AG08395 (cell line): ENCODE measurements at places on chromosomes 4 and X.

- DNase-seq, result peak; percentile 31
These were observed 14.6 kb downstream of the RAB9B start for GRCh38 chrX:103817502-103817901.

- no peak for DNase-seq
These were observed 316.8 kb downstream of the NAF1 start for GRCh38 chr4:162849937-162850336.

DNA sequence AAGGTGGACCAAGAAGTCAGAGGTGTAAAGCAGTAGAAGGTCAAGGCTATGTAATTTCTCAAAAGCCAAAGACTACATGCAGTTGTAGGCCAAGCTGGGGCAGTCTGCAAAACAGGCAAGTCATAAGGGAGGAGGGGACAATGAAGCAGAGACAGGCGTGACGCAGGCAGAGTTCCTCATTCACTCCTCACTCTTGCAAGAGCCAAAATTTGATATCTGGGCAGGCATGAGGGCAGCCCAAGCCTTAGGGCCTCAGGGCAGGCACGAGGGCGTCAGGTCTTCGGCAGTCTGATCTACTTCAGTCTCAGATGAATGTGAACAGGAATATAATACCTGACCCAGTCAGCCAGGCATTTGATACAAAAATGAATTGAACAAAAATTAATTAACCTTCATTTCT lies 86.4 kb upstream of the AGA start:
- no peak for DNase-seq

DNA sequence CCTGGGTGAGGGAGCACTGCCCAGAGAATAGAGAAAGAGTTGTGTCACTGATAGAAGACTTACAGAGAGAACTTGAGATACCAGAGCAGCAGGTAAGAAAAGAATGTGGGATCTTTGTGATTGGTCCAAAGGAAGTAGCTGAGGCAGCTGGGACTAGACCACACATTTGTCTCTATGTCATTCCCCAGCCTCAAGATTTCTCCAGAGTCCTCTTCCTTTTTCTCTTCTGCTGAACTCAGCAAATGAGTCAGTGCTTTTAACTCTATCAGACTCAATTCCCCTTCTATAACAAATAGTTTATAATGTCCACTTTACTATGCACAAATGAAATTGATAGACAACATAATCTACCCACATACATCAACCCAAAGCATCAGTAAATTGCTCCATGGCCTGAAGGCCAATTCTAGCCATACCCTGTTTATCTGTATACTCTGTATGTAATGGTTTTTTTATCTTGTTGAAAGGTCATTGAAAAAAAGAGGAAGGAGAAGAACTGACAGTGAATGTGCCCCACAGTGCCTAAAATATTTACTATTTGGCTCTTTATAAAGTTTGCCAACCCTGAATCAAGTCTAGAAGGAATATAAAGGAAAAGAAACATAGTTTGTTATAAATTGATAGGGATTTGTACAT lies 38.2 kb downstream of the ETDC start:
- no peak for DNase-seq

DNA sequence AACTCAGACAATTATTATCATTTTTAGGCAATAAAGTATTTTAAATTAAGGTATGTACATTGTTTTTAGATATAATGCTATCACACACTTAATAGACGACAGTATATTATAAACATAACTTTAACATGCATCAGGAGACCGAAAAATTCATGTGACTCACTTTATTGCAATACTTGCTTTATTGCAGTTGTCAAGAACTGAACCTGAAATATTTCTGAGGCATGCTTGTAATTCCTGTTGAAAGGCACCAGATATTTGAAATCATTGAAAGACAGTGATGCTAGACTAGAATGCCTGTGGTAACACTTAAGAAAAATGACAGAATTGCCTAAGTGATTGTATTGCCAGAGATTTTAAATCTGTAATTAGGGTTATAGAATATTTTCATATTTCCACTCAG lies 175.6 kb upstream of the MAGEB2 start:
- peak; percentile 4 for DNase-seq

DNA sequence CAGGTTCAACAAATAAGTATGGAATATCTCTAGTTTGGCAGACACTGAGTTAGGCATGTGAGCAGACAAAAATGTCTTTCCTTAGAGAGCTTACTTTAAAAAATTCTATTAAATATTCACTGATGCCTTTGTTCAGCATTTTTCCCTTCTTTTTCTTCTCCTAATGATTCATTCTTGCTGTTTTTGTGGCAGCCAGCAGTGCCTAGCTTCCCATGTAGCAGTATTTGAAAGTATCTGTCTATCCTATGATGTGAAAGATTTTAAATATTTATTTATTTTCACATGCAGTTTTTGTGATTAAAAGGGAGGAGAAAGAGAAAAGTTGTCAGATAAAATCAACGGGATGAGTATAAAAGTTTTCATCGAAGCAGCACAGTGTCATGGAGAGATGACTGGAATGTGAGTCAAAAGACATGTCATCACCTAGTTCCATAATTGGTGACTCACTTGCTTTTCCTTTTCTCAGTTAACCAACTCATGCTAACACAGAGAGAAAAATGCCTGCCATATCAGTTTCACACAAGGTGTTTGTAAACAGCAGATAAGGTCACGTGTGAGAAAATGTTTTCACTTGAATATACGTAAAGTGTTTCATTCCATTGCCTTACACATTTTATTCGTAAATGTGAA lies 69.8 kb downstream of the BMPR1B start:
- peak; percentile 67 for DNase-seq

- peak; percentile 74 for DNase-seq
These were observed 73.1 kb downstream of the MTHFD2L start for GRCh38 chr4:74230902-74231499.

DNA sequence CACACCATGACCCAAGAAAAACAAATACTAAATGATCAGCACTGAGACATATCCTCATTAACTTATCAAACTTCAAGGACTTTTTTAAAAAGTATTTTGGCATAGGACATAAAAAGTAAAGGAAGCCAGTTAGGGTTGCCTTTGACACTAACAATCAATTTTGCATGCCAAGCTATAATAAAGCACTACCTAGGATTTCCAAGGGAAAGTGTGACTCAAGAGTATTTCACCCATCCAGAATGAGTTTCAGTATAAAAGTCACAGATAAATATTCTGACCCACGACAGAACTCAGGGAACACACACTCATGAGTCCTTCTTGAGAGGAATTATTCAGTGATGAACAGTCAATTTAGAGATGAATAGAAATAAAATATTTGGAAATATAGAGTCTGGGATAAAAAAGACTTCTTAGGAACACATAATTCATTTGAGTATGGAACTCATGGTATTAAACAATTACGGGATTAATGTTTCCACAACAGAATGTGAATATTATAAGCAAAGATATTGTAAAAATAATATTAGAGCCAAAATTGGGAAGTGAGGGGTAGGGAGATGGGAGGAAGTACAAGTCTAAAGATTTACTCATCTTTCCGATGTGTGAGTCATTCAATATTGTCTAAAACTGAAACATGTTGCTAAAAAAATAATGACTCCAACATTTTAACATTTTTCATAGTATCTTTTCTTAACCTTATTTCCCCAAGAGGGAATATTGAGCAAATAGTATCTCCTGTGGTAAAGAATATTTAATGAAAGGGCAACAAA lies 143.5 kb upstream of the LNX1 start:
- peak; percentile 63 for DNase-seq

- peak; percentile 14 for DNase-seq
These were observed 66.3 kb downstream of the SMC1A start for GRCh38 chrX:53356186-53356585.

DNA sequence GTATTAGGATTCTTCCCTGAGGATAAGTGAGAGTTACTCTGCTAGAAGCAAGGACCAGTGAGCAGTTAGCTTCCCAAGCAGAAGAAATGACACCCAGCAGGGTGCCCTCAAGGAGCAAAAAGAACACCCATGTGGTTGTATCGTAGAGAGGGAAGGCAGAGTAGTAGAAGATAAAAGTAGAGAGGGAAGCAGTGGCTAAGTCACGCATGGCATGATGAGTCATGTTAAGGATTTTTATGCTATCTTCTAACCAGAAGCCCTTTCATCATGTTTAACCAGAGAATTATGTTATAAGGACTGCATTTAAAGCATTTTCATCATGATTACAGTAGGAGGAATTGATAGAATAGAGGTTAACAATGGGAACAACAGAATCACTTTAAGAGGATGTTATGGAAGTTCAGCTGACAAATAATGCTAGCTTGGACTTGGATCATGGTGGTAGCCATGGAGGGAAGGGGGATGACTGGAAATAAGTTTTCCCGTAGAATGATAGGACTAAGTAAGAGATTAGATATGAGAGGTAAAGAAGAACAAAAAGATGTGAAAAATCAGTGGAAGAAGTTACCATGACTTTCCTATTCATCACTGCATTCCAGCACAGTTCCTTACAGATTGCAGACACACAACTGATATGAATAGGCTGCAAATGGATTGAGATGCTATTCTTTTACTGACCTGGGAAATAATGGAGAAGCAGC lies 383.5 kb upstream of the INTU start:
- peak; percentile 30 for DNase-seq

DNA sequence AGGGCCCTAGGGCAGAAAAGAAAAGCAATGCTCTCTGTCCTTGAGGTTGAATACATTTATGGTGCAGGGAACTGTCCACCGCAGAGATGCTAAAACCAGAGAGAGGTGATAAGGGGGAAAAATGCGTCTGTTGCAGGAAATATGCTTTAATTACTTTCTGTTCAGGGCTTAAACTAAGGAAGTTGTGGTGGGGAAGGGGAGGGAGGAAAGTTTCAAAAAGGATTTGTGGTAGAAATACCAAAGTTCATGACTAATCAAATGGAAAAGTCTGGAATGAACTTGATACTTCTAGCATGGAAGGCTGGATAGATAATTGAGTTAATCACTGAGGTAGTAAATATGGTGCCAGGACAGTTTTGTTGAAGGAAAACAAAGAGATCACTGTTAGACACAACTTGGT lies 99.0 kb downstream of the ASB9 start:
- no peak for DNase-seq

DNA sequence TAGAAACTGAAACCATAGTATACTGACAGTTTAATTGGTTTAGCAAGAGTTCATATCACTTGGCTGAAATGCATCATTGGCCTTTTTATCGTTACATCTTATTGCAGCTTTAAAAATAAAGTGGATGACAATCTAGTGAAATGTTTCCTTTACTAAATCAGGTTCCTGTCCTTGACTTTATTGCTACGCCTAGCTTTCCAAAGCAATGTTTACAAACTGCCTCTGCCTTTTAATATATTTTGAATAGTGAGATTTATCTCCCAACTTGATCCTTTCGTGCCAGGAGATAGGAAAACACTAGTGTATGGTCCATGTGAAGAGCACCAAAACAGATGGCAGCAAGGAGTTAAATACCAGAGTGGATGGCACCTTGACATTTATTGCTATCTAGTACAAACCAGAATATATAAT lies 67.0 kb downstream of the GPC3 start:
- DNase-seq, result no peak

GRCh38 chrX:140355429-140355828 lies 149.4 kb downstream of the SOX3 start:
- DNase-seq, result no peak

DNA sequence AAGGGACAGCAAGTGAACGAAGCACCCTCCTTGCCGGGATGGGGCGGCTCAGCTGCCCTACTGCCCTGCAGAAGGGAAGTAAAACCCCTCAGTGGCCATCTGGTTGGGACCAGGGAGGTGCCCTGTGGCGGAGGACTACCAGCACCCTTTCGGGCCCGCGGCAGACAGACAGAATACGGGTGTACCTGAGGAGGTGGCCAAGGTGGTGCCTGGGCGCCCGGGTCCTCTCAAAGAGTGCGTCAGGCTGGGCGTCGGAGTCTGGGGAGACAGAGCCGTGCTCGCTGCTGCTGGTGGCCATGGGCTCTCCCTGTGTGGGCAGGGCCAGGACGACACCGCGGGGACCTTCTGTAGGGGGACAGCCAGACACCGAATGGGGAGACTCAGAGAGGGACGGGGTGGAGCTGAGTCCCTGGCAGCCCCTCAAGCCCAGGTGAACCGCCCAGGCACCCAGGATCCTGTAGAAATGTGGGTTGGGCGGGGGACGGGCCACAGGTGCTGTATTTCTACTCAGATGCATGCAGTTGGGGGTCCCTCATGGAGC lies 29.7 kb downstream of the PDHA1 start:
- no peak for DNase-seq

GRCh38 chrX:13538414-13538813 lies 31.0 kb upstream of the EGFL6 start:
- no peak for DNase-seq

DNA sequence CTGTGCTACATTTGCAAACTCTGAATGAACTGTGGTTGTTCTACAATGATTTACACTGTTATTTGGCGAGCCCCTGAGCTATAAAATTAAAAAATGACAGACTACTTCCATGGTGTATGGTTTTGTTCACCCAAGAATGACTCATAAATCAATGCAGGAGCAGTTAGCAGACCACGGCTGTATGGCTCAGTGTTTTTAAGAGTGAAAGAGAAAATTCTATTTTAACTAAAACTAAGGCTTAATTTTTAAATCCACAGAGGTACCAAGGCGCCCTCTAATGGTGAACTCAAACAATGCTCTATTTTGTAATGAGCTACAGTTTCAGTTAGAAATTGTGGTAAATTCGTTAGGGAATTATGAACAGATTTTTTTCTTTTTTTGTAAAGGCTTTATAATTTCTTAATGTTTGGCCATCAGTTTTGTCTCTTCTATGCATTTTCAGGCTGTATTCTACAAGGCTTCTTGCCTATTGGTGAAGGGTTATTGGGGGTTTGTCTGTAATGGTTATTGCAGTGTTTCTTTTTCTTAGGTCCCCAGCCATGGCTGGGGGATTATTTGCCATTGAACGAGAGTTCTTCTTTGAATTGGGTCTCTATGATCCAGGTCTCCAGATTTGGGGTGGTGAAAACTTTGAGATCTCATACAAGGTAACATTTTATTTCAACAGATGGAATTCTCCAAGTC lies 32.5 kb downstream of the HMGB2 start:
- peak; percentile 31 for DNase-seq

- no peak for DNase-seq
These were observed 70.4 kb upstream of the USP9X start for GRCh38 chrX:41014776-41015360.

GRCh38 chr4:118770741-118771187 lies 65.2 kb downstream of the SEC24D start:
- DNase-seq, result no peak

DNA sequence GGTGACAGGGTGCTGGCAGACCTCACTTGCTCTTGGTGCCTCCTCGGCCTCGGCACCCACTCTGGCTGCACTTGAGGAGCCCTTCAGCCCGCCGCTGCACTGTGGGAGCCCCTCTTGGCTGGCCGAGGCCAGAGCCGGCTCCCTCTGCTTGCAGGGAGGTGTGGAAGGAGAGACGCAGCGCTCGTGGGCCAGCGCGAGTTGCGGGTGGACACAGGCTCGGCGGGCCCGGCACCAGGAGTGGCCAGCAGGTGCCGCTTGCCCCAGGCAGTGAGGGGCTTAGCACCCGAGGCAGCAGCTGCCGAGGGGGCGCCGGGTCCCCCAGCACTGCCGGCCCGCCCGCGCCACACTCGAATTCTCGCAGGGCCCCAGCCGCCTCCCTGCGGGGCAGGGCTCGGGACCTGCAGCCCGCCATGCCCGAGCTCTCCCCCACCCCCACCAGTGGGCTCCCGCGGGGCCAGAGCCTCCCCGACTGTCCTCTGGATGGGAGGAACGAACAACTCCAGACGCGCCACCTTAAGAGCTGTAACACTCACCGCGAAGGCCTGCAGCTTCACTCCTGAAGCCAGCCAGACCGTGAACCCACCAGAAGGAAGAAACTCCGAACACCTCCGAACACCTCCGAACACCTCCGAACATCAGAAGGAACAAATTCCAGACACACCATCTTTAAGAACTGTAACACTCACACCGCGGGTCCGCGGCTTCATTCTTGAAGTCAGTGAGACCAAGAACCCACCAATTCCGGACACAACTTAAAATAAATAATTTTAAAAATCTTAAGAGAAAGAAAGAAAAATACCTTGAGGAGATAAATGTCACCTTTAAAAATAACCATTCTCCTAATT lies 311.1 kb upstream of the SLC7A11 start:
- DNase-seq, result no peak
